ENCODE measurements at places on chromosomes 2 and 18.

DNA sequence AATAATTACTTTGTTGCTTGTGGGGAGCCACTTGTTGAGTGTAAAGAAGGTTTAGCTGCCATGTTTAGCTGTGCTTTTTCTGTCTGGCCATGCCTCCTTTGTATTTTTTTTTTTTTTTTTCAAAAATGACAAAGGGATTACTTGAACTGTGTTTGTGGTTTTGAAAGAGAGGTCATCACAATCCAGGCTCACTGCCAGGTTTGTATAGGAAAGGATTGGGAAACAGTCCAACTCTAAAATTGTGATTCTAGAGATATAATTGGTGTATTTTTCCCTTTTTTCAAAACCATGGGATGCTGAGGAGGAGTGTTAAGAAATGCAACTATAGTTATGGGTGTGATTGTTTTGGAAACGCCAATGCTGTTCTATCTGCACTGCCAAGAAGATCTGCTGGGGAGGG, 4.3 kb downstream of the ITPRIPL1 start:
- DNase-seq = no peak

DNA sequence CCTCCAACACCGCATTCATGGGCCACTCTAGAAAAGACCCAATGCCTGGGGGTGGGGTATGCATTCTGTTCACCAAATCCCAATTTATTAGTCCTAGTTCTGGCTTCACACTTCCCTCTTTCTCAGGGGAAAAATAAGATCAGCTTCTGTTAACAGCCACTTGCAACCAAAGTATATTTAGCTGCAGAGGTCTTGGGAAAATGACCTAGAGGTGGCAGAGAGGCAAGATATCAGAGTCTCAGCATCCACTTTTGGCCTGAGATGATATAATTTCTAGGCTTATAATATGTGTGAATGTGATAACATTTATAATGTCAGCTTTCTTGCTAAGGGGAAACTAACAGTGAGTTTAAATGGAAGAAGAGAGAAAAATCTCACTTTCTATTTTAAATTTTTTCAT, 89.1 kb downstream of the ZNF385B start:
- no peak for DNase-seq

DNA sequence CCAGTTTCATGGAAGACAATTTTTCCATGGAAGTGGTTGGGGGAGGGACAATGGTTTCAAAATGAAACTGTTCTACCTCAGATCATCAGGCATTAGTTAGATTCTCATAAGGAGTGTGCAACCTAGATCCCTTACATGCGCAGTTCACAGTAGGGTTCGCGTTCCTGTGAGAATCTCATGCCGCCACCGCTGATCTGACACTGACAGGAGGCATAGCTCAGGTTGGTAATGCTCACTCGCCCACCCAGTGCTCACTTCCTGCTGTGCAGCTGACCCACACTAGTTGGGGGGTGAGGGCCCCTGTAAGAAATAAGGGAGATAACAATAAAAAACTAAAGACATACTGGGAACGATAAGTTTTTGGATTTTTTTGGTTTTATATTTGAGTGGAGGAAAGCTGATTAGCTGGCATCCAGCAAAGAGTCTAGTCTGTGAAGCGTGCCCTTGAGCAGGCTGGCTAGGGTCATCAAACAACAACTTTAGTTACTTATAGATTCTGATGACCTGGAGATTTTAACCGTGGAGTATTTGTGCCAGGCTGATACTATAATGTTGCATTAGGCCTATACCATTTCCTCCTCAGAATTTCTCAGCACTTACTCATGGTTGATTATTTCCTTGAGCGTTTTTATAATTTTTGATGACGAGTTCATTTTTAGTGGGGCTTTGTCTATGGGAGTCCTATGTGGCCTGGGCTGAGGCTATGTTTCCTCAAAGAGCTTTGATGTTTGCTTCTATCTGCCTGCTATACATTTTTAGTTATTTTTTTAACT, 6.3 kb upstream of the MCFD2 start:
- no peak for DNase-seq

DNA sequence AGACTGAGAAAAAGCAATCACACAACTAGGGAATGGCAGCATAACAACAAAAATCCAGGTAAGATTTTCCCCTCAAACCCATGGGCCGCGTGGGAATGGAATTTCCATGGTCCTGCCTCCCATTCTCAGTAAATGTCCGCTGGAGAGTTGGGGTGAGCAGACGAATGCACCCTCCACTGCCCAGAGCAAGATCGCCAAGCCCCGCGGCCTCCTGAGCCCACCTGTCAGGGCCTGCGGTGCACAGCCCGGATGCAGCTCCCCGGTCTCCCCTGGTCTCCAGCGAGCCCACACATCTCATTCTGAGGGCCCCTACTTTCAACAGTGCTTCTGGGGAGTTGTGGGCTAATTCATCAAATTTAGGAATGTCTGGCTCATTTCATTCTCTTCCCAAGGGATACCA, 327.4 kb upstream of the HS6ST1 start:
- no peak for DNase-seq

GRCh38 chr2:190553254-190553653, 18.7 kb upstream of the NEMP2 start:
- no peak for DNase-seq

DNA sequence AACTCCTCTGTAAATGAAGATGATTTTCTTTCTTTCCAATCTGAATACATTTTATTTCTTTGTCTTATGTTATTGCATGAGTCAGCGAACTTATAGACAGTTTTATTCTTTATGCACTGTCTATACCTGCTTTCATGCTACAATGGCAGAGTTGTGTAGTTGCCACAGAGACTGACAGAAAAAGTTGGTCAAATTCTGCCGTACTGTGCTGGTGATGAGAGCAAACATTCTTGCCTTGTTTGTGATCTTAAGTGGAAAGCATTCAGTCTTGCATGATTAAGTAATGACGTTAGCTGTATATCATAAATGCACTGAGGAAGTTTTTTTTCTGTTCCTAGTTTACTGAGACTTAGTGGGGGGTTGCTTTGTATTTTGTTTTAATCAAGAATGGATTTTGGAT, 32.9 kb downstream of the ZC3H15 start:
- no peak for DNase-seq

DNA sequence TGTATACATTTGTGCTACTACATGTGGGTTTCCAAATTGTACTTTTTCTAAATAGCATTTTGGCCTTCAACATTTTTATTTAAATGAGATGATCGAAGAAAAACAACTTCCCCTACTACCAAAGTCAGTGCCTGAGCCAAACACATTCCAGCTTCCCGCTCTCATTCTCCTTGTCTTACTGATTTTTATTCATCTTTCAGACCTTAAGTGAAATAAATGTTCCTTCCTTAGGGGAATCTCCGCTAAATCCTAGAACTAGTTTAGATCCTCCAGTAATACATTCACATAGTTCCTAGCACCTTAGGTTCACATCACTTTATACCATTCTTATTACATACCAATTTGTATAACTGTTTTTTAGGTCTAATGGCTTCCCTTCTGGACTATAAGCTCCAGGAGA, 122.3 kb upstream of the COL3A1 start:
- no peak for DNase-seq

Measured in uterus (tissue), 4 donors.